ENCODE measurements at places on chromosomes 2 and 18. TPM values are rescaled to one million over a fixed set of nuclear protein-coding genes. Genes with fewer than 3 reads are reported as not detected.

The IFT172 gene
- total RNA-seq: 18.7 TPM

The NBEAL1 gene
- 28.7 TPM for total RNA-seq

The ACADL gene
- 6.2 TPM for total RNA-seq

The DUSP2 gene
- 1.3 TPM for total RNA-seq

The DLX2 gene
- total RNA-seq: not detected

The COL5A2 gene
- 16.0 TPM for total RNA-seq

GRCh38 chr2:100460904-100461530 lies 9.3 kb upstream of the NMS start:
- no peak for DNase-seq

GRCh38 chr2:43186679-43187374 lies 39.6 kb downstream of the ZFP36L2 start:
- DNase-seq: no peak

- DNase-seq: no peak
Measured at GRCh38 chr2:162678551-162678950, 160.0 kb downstream of the KCNH7 start.

DNA sequence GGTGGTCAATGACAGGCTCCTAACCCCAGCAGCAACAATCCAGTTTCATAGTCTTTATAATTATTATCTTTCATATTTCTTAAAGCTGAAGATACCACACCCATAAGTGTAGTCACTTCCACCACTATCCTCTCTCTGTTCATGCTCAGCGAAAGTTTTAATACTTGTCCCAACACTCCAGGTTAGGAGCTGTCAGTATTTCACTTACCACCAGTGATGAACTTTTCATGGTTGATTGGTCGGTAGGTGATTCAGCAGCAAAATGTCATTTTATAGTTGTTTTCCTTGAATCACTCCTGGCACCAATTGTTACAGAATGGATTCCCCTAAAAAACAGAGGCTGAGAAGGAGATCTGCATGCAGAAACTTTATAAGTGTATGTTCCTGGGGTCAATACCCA lies 324.9 kb downstream of the CCDC85A start:
- DNase-seq: no peak

DNA sequence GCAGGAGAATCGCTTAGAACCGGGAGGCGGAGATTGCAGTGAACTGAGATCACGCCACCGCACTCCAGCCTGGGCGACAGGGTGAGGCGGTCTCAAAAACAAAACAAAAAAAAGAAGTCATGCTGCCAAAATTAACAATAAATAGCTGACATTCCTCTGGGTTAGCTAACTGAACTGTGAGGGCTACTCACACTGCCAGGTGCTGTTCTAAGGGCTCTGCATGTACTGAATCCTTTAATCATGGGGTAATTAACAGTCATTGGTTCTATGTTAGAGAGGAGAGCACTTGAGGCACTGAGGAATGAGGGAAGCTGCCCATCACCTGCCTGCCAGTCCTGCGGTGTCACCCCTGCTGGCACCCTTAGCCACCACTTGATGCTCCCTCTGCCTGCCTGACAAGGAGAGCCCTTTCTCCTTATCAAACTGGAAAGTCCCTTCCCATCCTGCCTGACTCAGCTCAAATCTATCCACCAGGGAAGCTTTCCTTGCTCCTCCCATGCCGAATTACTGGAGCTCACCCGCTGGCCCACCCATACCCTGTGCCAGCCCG lies 73.0 kb upstream of the RIOK3 start:
- DNase-seq: no peak

DNA sequence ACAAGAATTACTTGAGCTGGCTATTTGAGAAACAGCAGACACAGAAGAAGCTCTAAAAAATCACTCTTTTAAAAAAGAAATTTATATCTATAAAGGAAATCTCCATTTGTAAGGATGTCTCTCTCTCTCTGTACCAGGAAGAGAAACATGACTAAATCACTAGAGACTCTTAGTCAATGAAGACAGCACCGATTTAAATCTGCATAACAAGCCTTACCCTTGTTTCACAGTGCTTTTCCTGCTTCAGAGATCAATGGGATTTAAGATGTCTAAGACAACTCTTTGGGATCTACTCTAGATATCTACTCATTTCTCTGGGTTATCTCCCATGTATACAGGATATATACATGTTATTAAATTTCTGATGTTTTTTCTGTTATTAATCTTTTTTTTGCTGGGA lies 359.2 kb upstream of the RND3 start:
- DNase-seq: no peak

- no peak for DNase-seq
Measured at GRCh38 chr18:35407871-35408481, 30.8 kb upstream of the ZNF396 start.

DNA sequence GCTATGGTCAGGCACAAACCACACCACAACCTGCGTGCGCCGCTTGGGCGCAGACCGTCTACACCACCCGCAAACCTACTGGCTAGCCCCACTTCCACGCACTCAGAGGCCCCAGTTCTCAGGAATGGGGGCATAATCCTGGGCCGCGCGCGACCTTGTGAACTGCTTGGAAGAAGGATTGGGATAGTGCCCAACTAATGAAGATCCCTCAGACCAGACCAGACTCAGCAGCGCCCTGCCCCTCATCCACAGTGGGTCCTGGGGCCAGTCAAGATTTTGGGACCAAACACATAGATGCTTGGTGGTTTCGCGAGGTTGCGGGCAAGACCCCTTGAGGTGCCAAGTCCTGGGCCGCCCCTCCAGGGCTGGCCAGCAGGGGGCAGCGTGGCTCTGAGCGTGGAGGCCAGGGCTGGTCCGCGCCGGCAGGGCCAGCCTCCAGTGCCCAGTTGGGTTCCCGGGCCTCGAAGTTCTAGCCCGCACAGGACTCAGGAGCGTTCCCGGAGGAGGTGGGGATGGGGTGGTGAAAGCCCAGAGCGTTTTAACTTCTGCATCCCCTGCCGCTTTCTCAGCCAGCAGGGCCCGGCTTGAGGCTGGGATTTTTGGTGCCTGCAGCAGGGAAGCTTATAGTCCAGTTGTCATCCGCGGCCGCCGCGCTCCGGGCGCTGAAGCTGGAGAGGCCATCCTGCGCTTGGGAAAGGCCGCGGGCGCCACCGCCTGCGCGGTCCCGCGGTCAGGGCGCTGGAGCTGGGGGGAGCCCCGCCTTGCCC lies 8.3 kb downstream of the OSR1 start:
- DNase-seq: no peak

- DNase-seq: no peak
Measured at GRCh38 chr18:33841221-33841967, 263.4 kb downstream of the ASXL3 start.

DNA sequence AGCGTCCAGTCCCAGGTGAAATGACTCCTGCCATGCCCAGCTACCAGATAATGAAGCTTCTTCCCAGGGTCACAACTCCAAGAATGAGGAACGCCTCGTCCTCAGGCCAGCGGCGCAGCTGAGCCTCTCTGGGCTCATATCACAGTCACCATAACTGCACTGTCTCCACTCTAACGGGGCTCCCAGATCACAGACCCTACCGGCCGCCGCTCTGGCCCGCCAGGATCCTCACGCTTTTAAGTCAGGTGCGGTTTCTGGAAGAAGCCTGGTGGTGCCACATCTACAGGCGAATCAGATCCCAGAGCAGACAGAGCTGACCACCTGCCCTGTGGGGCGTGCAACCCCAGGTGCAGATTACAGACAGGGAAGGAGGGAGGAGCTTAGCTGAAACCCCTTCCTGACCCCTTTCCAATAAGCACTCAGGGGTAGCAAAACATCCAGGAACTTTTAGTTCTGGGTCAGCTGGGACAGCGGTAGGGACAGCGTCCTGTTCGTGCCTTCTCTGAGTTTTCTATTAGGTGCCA lies 3.7 kb upstream of the ACKR3 start:
- DNase-seq: peak; percentile 27

DNA sequence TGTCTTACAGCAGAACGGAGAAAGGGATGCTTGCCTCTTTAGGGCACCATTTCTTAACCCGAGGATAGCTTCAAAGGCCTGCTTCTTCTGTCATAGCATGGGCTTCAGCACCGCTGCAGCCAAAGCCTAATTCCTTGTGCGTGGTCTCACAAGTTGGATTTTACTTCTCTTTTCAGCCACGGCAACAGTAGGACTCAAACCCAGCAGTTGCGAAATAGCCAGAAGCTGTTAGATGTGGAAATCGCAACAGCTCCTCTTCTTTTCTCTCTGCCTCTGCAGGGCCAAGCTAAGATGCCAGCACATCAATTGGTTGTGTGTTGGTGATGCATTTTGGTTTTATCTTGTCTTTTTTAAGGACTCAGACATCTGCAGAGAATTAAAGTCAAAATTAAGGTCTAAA lies 3.1 kb downstream of the NRXN1 start:
- DNase-seq: peak; percentile 76

DNA sequence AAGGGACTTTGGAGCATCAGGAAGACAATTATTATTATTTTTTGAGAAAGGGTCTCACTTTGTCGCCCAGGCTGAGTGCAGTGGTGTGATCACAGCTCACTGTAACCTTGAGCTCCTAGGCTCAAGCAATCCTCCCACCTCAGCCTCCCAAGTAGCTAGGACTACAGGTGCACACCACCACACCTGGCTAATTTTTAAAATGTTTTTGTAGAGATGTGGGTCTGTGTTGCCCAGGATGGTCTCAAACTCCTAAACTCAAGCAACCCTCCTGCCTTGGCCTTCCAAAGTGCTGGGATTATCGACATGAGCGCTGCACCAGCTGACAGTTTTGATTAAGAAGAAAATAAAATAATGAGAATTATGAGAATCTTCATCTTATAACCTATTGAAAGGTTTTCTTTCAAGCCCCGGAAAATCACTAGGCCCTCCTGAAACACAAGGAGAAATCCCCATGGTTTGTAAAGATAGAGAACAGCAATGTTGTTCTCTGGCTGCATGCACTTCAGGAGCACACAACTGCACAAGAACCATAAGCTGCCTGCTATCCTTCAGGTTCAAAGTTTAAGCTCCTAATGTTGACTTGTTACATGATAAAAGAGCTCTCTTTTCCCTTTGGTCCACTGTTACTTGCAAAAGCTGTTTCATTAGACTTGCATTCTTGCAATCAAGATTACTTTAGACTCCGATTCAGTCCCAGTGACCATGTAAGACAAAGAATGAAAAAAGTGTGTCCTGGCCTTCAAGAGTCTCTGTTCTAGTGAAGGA lies 16.8 kb downstream of the NPC1 start:
- DNase-seq: no peak

- no peak for DNase-seq
Measured at GRCh38 chr2:43605079-43605655, 9.3 kb upstream of the THADA start.

GRCh38 chr2:161400076-161400475 lies 16.0 kb upstream of the TBR1 start:
- DNase-seq: no peak

DNA sequence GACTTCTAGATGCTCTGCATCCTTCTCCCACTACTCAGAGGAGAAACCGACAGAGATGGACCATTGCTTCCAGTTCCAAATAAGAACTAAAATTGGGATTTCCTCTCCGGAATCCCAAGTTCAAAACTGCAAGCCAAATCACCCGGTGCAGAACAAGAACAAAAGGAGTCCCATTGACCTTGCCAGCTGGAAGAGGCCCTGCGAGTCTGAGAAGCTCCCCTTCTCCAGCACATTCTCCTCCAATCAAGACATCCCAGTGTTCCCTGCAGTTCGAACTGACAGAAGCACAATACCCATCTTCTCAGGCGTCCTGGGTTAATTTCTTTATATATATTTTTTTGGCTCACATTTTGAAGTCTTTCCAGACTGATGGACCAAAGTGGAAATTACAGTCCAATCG lies 195.3 kb upstream of the MEIS1 start:
- DNase-seq: no peak

- no peak for DNase-seq
Measured at GRCh38 chr2:70212298-70212932, 21.6 kb upstream of the C2orf42 start.

DNA sequence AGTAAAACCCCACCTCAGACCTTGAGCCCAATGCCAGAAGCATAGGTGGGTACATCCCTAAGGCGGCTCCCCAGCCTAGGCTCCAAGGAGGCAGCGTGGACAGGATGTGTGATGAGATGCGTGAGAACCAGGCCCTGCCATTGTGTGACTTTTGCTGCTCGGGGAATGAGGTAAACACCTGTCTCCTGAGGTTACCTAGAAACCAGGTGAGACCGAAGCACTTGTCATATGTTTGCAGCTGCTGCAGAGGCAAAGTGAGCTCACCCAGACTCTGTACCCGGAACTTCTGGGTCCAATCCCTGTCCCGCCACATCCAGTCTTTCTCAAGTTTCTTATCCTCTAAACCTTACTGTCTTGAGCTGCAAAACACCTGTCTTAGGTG lies 3.4 kb downstream of the FBLN7 start:
- DNase-seq: no peak

GRCh38 chr18:34357944-34358580 lies 133.3 kb upstream of the NOL4 start:
- no peak for DNase-seq

- DNase-seq: no peak
Measured at GRCh38 chr18:45336448-45336847, 278.8 kb upstream of the SLC14A2 start.

GRCh38 chr18:10245846-10246175 lies 208.6 kb upstream of the APCDD1 start:
- no peak for DNase-seq

DNA sequence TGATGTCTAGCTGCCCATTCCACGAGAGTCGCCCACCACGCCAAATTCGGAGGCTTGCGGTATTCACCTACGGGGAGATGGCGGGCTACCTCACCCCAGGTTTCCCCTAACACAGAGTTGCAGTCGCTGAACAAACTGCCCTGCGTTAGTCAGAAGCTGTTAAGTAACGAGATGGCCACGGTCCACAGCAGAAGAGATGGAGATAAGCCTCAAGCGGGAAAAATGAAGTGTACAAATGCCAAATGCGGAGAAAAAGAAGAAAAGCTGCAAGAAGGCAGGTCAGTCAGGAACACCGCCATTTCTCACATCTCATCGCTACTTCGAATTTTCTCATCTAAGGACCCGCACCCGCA lies 425 bp downstream of the ASB3 start:
- no peak for DNase-seq
